MV-4-11 (cell line): ENCODE measurements at places on chromosomes 13 and 19.

DNA sequence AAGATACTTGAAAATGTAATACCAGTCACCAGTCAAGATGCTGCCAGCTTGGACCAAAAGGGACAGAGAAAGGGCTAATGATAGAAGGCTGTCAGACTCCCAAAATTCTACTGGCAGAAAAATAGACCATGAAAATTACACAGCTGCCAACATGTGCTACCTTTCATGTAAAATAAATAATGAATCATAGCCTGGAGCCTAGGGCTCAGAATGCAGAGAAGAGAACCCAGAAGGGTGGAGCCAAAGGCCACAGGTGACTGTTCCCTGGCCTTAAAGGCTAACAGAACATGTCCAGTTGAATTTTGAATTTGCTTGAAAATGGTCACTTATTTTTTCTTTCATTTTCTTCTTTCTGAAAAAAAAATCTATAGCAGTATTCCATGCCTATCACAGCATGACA, 1827.0 kb upstream of the MIR17HG start:
- no peak for DNase-seq

- DNase-seq, result no peak
These were observed 18.8 kb upstream of the UBE2L5 start for GRCh38 chr13:30403456-30403855.

- DNase-seq, result no peak
These were observed 21.0 kb downstream of the STARD13 start for GRCh38 chr13:33264620-33264978.

- no peak for DNase-seq
These were observed 36.1 kb downstream of the GADD45B start for GRCh38 chr19:2511991-2512390.

- DNase-seq, result no peak
These were observed 7.0 kb downstream of the SLC25A30 start for GRCh38 chr13:45411221-45411620.

DNA sequence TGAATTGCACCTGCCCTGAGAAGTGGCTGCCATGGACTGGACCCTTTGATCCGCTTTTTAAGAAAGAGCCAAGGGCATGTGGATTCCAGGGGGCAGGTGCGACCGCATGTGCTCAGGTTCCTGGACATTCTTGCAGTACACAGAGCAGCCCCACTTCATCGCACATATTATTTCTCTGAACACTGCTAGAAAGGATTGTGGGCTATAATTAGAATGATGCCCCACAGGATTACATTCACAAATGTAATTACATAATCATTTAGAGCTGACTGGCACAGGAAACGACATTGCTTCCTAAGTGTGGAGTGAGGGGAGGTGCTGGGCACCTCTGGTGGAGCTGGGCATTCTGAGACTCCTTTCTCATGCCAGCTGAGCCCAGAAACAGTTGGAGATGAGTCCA, 37.5 kb upstream of the VSTM2B start:
- no peak for DNase-seq

- no peak for DNase-seq
These were observed 47.3 kb upstream of the CLDN10 start for GRCh38 chr13:95505265-95505664.

GRCh38 chr13:50153401-50153800, 138.2 kb downstream of the KCNRG start:
- DNase-seq, result no peak

GRCh38 chr13:22161871-22162270, 491.0 kb downstream of the FGF9 start:
- DNase-seq, result peak; percentile 48

GRCh38 chr19:16381756-16382401, 57.3 kb downstream of the KLF2 start:
- DNase-seq, result no peak

DNA sequence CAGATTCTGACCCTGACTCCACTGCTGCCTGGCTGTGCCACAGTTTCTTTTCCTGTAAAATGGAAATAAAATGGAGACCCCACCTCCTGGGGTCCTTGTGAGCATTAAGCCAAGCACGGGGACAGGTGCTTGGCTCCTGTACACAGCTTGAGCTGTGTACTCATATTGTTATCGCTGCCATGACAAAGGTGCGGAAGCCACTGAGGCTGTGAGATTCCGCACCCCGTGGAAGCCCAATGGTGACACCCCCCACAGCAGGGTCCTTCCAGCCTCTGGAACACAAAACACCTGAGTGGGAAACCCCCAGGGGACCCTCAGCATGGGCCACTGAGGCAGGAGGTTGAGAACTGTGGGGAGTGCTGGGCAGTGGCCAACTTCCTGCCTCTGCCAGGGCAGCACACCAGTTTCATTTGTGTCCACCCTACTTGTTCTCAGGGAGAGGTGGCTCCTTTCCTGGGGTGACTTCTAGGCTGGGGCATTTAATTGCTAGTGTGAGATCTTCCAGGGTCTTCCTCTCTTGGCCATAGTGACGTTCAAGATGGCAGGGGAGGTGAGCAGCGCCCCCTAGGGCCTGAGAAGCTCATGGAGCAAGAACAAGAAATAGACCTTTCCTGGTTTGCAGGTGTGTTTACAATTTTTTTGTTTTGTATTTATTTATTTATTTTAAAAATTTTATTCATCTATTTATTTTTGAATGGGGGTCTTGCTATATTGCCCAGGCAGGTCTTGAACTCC, 5.4 kb upstream of the JSRP1 start:
- DNase-seq, result peak; percentile 31

DNA sequence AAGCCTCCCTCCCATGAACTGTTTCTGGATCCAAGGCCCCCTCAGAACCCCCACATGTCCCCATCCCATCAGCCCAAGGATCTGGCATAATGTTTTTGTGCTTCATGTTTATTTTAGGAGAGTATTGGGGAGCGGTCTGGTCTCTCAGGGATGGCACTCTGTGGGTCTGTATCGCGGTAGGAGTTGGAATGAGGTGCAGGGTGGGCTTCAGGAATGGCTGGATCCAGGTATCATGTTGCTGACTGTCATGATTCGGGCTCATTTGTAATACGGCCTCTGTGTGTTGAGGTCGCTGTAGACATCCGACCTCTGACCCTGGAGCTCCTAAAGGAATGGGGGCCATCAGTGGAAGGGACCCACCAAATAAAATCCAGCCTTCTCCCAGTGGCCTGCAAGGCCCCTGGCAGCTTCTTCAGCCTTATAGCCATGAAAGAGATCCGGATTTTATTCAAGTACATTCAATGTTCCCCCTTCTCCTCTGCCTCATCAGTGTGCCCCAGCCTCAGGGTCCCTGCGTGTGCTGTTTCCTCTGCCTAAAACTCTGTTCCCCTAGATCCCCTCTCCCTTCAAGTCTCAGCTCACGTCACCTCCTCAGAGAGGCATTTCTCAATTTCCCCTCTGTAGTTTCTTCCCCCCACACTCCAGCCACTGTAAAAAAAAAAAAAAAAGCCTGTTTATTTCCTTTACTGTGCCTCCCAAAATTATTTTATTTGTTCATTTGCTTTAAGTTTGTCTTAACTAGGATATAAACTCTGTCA, 2.2 kb downstream of the HCST start:
- DNase-seq, result peak; percentile 75

DNA sequence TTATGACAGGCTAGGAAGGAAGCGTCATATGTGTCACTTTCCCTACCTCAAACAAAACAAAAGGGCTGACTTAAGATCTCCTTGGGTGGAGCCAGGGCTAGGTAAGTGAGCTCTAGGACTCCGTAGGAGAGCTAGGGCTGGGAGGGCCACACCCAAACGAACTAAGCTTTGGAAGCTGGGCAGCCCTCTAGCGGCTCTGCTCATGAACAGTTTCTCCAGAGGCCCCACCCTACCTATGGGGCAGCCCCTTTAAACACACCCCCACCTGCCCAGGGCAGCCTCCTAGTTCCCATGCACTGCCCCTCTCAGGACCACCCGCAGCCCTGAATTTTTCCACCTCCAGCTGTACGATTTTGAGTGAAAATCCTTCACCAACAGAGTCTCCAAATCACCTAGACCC, 3.5 kb downstream of the PEG3 start:
- no peak for DNase-seq

- no peak for DNase-seq
These were observed 195.3 kb upstream of the HTR2A start for GRCh38 chr13:47092202-47092601.

DNA sequence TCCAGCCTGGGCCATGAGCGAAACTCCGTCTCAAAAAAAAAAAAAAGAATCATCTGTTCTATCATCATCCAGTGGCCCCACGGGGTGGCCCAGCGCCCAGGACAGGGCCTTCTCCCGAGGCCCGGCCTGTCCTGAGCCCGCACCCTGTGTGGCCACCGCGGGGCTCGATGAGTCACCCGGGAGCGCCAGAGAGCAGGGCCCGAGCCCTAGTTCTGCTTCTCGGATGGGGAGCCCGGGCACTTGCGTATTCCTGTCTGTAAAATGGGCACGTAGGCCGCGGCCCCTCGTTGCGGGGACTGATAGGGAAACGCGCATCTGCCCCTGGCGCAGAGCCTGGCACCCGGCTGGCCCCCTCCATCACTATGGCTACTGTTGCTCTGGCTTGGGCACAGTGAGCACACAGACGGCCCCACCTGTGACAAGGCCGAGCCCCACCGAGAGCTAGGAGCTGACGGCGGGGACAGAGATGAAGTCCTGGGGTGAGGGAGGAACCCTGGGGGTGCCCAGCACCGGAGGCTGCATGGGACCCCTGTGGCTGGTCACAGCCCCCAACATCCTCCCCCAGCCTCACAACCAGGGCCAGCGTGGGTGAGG, 21.3 kb upstream of the UQCR11 start:
- peak; percentile 23 for DNase-seq

GRCh38 chr19:5947435-5947834, 30.5 kb downstream of the RANBP3 start:
- DNase-seq, result peak; percentile 93

DNA sequence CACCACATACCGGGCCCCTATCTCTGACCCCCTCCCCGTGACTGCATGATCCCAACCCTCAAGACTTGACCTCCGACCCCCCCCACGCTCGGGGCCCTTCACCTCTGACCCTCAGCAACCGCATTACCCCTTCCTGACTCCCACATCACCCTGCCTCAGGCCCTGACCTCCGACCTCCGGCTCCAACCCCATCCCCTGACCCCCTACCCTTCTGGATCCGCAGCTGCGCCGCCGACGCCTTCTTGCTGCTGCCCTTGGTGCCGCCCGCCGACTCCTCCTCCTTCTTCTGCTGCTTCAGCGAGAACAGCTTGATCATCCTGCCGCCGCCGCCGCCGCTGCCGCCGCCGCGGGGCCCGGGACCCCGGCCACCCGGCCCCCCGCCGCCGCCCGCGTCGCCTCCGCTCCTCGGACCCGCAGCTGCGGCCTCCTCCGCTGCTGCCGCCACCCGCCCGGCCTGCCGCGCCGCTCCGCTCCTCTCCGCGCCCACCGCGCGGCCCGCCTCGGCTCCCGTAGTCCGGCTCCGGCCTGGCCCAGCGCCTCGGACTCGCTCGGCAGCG, at the start of gene UBE2M:
TSS of gene UBE2M (minus strand) at position 546 of the 557 bp plus-strand sequence. CDS start at position 316, 230 bp downstream.
- no peak for DNase-seq

DNA sequence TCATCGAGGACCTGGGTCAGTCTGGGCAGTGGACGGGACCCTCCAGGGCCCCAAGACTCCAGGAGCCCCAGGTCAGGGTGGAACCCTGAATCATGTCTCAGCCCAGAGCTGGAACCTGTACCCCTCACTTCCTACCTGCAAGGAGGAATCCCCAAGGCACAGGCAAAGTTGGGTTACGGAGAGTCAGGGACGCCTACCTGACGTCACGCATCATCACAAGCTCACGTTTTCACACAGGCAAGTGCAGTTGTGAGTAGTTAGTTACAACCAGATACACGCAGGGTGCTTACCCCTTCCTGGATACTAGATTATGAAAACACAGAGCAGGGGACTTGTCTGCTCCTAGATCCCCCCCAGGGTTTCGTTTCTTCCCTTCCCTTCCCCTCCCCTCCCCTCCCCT, 1.9 kb downstream of the RETN start:
- no peak for DNase-seq

DNA sequence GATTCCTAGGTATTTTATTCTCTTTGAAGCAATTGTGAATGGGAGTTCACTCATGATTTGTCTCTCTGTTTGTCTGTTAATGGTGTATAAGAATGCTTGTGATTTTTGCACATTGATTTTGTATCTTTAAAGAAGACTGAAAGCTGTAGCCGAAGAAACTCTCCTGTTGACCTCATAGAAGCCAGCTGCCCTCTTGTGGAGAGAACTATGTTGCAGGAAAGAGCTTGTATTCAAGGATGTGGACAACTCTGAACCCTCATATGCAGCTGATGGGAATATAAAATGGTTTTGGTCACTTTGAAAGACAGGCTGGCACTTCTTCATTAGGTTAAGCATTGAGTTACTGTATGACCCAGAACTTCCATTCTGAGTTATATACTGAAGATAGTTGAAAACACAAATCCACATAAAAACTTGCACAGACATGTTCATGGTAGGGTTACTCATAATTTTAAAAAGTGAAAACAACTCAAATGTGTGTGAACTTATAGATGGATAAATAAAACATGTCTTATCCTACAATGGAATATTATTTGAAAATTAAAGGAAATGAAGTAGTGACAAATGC, 65.8 kb upstream of the SLITRK6 start:
- peak; percentile 2 for DNase-seq

GRCh38 chr19:1266916-1267476, 2.1 kb upstream of the CIRBP start:
- peak; percentile 65 for DNase-seq

DNA sequence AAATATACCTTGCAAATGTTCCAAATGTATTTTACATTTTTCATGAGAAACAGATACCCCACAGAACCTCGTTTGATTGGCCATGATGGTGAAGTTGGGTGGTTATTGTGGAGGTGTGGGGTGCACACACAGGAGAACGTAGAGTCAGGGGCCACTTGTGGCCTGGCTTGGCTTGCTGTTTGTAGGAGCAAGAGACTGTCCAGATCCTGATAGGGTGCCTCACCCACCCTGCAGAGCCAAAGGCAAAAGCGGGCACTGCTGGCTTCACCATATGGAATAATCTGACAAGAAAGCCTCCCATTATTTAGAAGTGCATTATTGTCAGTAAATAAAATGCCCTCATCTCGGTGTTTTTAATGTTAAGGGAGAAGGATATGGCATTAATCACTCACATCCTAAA, 330.2 kb downstream of the TEX29 start:
- DNase-seq, result no peak

GRCh38 chr13:31427151-31428100, 227.7 kb downstream of the B3GLCT start:
- no peak for DNase-seq

- DNase-seq, result peak; percentile 60
These were observed 82.9 kb downstream of the PDS5B start for GRCh38 chr13:32669030-32669646.

DNA sequence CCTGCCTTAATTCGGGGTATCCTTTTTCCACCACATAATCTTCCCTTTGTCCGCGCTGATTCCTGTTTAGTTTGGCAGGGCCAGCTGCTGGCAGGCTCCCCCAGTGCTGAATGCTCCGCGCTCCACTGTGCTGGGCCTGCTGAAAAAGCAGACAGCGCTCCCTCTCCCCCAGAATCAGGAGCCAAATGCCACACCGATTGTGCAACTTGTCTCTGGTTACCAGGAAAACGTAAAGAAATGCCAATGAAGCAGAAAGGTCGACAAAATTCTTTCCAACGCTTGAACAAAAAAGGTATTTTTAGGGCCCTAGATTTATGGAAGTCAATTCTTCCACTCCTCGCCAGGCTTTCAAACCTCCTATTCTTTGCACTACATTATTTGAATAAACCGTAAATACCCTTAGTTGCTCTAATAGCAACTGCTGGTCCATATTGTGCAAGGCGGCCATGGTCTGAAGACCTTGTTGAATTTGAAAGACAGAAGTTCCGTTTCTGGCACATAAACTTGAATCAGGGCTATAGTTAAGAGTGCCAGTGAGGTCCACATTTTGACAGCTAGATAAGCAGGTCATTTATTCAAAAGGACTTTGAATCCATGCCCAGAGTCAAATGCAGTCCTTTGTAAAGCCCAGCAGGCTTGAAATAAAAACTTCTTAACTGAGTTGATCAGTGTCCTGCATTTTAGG, 206.7 kb upstream of the RFC3 start:
- DNase-seq, result no peak
